ENCODE measurements at places on chromosomes 7 and 10.

- DNase-seq = no peak
Measured at GRCh38 chr7:94313926-94314325, 80.8 kb upstream of the COL1A2 start.

GRCh38 chr7:131546126-131546525 lies 10.3 kb downstream of the PODXL start:
- peak; percentile 70 for DNase-seq

- DNase-seq = no peak
Measured at GRCh38 chr7:124956160-124956559, 26.5 kb upstream of the POT1 start.

DNA sequence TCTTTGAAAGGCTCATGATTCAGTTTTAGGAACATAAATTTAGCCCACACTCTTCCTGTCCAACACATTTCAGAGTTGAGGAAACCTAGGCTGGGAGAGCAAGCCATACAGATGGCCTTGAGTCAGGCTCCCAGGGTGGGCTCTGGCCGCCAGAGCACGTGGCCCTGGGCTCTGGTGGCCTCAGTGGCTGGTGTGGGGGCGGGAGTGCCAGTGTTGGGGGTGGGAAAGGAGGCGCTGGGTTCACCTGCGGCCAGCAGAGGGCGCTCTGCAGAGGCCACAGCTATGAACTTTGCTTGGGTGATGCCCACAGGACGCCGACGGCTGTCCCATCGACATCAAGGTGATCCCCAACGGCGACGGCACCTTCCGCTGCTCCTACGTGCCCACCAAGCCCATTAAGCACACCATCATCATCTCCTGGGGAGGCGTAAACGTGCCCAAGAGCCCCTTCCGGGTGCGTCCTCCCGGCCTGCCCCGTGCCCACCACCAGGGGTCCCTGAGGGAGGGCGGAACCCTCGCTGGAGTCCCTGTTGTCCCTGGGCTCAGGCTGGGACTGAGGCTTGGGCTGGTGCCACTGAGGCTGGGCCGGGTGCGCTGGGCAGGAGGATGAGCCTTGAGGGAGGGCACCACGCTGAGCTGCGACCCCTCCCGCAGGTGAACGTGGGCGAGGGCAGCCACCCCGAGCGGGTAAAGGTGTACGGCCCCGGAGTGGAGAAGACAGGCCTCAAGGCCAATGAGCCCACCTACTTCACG lies 11.9 kb downstream of the FLNC start:
- peak; percentile 53 for DNase-seq

GRCh38 chr7:76282344-76283253 lies 19.9 kb upstream of the HSPB1 start:
- DNase-seq = no peak

- DNase-seq = no peak
Measured at GRCh38 chr10:80081026-80081425, 2.6 kb downstream of the TMEM254 start.
